Stimulated activated CD8-positive, alpha-beta memory T cell treated with anti-CD3 and anti-CD28 coated beads, Interleukin-2, amount 100 ng/mL, for 1 hour (primary cell): ENCODE measurements at places on chromosomes 4 and X.

DNA sequence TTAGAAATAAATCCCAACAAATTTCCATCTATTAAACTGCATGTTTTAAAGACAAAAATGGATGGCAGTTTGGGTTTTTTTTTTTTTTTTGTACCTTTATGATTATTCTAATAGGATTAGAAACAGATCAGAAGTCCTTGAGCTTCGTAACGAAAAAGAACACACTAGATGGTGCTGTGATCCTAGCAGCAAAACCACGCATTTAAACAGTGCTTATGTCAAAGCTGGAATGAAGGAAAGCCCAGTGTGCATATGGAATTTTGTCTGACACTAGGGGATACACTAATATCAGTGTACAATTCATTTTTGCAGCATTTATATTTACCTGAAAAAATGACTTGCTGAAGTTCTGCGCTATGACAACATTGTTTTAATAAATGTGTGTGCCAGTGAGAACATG lies 229.1 kb downstream of the VEGFC start:
- no peak for DNase-seq

DNA sequence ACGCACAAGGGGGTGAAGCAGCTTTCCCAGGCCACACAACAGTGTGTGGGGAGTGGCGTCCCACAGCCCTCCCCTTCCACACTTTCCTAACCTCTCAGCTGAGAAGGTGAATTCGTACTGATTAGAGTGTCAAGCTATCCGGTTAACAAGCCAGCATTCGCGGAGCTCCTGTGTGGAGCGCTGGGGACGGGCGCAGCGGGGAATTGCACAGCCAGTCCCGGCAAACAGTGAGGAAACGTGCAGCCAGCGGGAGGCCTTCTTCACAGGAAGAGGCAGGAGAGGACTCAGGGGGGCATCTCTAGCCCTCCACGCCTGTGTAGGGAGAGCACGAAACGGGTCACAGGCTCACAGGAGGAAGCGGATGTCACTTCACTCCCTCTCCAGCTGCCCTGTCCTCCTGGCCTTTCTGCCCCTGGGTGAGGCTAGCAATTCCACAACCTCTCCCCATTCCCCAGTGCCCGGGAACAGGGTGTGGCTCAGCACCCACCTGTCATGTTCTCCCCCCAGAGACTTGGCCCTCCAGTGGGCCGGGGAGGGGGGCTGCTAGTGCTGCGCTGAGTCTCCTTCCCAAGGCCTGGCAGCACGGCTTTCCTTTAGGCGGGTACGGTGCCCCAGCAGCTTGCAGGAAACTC lies 117.3 kb downstream of the CPZ start:
- DNase-seq: no peak

- DNase-seq: no peak
Measured at GRCh38 chr4:183256756-183257385, 63.2 kb downstream of the CLDN22 start.

DNA sequence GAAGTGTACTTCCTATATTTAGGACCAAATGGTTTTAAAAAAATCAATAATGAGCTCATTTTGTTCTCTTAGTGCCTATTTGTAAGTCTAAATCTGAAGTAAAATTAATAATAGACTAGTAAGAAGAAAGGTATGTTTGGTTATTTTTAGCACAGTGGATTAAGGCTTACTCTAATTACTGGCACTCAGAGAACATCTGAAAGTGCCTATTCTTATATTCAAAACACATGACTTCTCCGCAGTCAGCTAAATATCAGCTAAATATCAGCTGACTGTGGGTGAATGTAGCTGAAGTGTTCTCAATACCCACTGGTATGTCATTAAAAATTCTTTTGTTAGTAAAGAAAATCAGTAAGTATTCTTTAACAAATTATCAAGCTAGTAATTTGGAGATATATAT lies 6.0 kb downstream of the AP1S2 start:
- DNase-seq: no peak

- DNase-seq: no peak
Measured at GRCh38 chr4:1021386-1022050, 10.1 kb downstream of the FGFRL1 start.

DNA sequence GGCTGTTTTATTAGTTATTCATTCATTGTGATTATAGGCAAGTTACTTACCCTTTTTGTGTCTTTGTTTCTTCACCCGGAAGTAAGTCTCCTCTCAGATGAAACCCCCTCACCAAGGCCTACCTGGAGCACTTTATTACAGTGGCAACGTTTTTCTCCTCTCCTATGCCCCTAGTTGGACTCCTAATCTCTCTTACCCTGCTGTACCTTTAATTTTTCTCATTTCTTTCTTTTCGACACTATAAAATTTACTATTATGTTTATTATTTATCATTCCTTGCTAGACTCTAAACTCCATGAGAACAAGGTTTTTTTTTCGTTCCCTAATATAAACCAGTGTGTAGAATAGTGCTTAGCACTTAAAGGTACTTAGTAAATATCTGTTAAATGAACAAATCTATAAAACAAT lies 17.5 kb downstream of the STAP1 start:
- no peak for DNase-seq

GRCh38 chrX:30150196-30150895 lies 65.0 kb upstream of the MAGEB2 start:
- no peak for DNase-seq

GRCh38 chr4:74157154-74157553 lies 764 bp upstream of the MTHFD2L start:
- no peak for DNase-seq

GRCh38 chr4:185207466-185207865 lies 1.9 kb upstream of the SNX25 start:
- DNase-seq: no peak

DNA sequence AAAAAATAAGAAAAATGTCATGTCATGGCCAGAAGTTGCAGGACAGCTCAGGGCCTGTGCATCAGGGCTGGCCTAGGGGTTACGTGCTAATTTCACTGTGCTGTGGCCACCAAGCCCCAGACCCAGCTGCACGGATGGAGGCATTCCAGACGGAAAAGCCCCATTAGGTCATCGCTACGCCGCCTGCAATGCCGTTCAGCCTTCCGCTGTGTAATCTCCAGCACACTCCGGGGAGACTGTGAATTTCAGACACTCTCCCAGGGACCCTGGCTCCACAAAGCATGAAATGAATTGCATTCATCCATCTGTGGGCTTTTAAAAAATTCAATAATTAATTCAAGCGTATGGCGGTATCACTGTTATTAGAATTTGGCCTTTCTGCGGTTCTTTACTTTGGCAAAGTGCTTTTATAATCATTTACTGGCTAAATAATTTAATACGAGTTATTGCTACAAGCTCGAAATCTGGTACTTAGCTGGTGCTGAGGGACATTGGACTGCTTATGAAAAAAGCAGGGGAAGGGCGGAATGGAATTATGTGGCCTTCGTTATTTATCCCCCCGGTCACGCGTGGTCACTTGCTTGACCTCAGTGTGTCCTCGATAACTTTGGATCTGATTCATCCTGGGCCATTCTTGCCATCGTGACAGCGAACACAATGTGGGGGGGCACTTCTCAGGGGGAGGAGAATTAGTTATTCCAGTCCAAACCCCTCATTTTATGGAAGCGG lies 9.0 kb upstream of the NSG1 start:
- no peak for DNase-seq

DNA sequence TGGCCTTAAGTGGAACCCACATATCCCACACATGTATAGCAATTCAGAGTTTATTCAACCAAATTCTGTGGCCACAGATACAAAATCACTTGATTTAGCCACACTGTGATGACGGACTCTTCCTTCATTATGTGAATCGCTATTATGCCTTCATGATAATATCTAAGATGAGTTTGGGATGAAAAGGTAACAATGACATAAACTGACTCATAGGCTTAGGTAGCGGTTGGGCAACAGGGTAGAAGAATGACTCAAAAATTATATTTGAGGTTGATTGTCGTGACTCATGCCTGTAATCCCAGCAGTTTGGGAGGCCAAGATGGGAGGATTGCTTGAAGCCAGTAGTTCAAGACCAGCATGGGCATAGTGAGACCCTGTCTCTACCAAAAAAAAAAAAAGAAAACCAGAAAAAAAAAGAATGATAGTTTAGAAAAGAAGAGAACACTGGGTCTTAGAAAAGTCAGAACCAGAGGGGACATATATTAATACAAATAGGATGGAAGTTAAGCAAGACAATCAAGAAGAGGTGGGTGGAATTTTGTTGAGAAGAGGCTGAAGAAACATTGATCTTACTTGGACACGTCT lies 70.4 kb upstream of the USP9X start:
- DNase-seq: no peak

- peak; percentile 100 for DNase-seq
Measured at GRCh38 chrX:1452516-1453394, at the start of gene ASMTL. Gene ASMTL, minus strand, starts transcription at chrX:1452909. Its CDS starts 69 bp downstream, at chrX:1452840.

DNA sequence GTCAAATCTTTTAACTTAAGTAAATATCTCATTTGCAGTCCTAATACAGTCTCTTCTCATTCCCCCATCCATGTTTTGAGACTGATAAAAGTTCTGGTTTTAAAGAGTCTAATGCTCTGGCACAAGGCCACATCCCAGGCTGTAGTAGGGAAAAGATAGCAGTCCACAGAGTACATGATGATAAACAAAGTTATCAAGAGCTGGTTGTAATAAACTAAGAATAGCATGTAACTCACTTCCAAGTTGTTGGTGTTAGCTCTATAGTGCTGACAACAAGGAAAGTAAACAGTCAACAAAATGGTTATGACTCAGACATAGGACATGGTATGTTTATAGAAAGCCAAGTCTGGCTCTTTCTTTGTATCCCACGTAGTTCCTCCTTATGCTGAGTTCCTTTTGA lies 21.8 kb upstream of the AREG start:
- no peak for DNase-seq

DNA sequence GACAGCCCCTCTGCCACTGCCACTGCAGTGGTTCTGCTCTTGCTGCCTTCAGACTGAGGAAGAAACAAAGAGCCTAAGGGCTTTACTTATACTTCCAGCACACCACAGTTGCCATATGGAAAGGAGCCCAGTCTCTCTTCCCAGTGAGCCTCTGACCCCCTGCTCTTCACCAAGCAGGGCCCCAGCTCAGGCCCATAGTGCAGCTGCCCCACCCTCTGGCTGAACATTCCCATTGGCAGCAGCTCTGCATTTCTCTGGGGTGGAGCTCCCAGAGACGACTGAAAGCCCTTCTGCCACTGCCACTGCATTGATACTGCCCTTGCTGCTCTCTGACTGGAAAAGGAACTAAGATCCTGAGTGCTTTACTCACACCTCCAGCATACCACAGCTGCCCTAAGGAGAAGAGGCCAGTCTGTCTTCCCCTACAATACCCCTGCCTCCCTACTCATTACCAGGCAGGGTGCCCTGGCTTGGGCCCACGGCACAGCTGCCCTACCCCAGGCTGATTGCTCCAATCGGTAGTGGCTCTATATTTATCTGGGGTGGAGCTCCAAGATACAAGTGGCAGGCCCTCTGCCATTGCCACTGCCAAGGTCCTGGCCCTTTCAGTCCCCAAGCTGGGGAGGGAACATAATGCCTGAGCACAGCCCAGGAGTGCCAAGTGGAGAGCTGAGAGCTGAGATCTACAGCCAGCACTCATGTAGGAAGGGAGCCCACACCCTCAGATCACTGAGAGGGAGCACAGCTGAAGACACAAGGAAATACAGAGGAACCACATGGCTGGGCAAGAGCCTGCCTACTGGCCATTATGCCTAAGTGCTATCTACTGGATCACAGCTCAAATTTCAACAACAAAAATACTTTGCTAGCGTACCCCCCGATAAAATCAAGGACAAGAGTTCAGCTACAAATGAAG lies 36.0 kb downstream of the AWAT2 start:
- DNase-seq: no peak

DNA sequence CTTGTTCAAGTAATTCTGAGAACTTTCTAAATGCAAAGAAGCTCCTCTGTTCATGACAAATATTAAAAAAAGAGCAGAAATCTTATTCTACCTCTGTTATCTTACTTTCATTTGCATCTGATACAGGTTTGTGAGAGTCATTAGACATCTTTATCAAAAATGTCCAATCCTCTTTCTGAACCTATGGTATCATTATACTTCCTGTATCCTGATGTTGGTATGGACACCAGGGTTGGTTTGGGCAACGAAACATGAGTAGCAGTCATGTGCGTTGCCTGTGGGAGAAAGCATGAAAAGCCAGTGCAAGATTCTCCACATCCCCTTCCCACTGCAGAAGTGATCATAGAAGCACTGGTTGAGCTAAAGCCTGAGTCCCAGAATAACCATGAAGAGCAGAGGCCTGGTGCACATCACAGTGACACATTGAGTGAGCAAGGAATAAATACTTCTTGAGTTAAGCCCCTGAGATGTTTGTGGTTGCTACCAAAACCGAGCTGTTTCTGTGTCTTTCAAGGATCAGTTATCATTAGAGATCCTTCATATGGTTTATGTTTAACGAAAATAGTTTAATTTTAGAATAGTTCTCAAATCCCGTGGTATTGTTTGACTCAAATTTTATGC lies 197.2 kb downstream of the BANK1 start:
- DNase-seq: no peak

- no peak for DNase-seq
Measured at GRCh38 chrX:68112321-68112720, 321.0 kb downstream of the OPHN1 start.

GRCh38 chrX:153928846-153929245 lies 2.8 kb upstream of the ARHGAP4 start:
- no peak for DNase-seq

DNA sequence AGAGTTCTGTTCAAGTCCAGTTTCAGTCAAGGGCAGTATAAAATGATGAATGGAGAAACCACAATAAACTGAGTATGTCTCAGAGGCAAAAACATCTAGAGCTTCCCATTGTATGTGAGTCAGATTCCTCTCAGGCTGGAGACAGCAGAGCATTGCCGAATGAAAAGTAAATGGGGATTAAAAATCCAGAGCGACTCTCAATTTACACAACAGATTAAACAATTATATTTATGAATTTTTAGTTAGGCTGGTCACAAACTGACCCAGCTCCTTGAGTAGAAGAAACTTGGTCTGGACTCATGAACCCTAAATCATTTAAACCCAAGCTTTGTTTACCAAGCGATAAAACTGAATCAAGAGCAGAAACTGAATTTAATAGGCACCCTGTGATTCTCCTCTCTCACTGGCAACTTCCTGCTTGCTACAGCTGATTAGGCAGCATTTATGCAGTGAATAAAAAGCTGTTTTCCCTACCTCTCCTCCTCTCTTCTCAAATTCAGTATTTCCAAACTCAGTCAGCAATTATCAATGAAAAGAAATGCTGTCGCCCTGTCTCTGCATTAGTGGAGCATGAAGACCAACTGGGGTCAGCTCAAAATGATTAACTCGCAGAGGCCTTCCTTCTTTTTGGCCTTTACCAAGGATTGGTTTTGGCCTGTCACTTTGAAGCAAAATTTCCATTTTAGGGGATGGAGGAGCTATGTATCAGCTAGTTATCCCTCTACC lies 568.0 kb downstream of the PDHA2 start:
- DNase-seq: no peak

- no peak for DNase-seq
Measured at GRCh38 chr4:57265831-57266582, 155.8 kb upstream of the IGFBP7 start.

- no peak for DNase-seq
Measured at GRCh38 chrX:139200346-139200745, 330.2 kb upstream of the F9 start.

DNA sequence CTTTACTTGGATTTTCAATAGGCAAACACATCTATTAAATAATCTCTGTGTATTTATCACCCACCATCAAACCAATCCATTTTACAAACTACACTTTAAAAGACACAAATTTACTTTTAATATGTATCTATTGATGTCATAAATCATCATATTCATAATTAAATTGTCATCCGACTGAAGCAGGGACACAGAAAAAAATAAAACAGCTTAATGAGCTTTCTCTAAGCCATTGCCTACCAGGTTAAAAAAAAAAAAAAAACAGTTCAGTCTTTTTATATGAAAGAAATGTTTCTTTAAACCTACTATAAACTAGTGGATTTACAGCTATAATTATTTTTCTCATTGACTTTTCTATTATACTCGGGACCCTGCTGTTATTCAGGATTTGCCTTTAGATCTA lies 57.3 kb downstream of the PABPC4L start:
- no peak for DNase-seq
